NCI-H524 (cell line): ENCODE measurements at places on chromosomes 12 and 14.

- DNase-seq: no peak
These were observed 28.7 kb downstream of the FNTB start for GRCh38 chr14:65015391-65015790.

GRCh38 chr12:96354326-96354725 lies 45.9 kb downstream of the CDK17 start:
- no peak for DNase-seq

DNA sequence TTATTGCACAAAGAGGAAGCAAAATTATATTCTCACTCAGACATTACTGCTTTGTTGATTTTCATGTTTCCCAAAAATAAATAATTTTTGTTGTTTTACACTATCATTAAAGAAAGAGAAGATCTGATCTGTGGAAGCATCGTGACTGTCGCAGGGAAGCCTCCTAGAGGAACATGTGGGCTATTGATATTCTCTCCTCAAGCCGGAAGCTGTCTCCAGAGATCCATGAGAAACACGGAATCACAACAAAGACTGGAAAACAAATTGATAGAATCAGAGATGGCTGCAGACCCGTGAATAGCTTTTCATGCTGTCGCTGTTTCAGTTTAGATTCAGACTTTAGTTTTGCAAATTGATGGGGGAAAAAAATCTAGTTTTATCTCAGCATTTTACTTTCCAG lies 235.2 kb upstream of the TMPO start:
- no peak for DNase-seq

DNA sequence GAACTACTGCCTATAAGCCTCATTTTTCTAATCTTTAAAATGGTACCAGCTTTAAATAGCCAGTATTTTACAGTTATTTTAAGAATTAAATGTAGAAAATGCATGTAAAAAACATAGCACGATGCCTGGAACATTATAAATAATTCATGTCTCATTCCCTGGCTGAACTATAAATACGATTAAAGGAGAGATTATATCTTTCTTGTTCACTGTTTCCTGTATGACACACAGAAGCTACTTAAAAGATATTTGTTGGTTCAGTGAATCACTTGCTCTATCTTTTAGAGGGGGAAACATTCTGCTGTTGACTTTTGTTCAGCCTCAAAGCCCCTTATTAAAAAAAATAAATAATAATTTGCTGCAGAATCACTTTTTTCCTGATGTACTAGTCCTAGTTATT lies 406.9 kb downstream of the LRFN5 start:
- DNase-seq: no peak

DNA sequence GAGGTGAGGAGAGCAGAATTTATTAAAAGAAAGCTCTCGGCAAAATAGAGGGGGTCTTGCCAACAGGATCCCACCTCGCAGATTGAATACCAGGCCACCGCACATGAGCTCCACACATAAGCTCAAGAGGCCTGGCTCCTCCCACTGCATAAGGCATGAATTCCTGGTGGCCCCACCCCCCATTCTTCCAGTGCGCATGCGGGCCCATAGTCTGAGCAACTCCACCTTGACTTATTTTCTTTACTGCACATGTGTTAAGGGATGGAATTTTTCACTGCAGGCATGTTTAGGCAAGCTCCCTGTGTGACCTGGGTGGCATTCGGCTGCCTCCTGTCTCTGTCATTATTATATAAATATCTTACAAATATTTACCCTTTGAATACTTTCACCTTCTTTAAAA lies 412.5 kb downstream of the RMST start:
- DNase-seq: no peak

- no peak for DNase-seq
These were observed 17.9 kb downstream of the SIVA1 start for GRCh38 chr14:104770851-104771272.

GRCh38 chr14:93946541-93947090 lies 19.5 kb downstream of the FAM181A start:
- DNase-seq: no peak

DNA sequence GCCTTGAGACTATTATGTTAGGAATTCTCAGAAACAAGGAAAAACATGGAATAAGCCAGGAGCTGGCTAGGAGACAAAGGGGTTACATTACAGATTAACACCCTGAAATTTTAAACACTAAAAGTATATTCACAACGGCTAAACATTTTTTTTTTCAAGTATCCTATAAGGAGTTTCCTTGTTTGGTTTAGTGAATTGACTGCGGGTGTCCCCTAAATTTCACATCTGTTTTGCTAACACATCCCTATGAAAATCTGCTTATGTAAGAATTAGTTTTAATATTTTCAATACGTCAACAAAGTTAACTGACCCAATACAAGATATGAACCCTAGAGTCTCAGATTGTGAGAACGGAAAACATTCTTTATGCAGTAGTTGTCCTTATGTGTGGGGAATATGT lies 19.0 kb downstream of the TAOK3 start:
- no peak for DNase-seq

DNA sequence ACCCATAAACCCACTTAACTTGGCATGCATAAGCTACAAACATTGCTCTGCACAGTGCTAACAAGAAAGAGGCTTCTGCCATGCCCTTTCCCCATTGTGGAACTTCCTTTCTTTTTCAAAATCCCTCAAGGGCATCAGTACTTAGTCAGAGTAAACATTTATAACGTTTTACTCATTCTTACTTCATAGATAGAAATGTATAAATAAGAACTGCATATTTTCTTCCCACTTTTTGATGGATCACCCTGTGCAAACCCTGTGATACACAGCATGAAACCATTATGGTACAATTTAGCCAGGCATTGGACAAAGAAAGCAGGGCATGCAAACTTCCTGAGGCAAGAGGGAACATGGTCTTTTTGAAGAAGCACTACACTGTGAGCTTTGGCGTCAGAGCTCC lies 113.8 kb upstream of the FOXG1 start:
- no peak for DNase-seq

DNA sequence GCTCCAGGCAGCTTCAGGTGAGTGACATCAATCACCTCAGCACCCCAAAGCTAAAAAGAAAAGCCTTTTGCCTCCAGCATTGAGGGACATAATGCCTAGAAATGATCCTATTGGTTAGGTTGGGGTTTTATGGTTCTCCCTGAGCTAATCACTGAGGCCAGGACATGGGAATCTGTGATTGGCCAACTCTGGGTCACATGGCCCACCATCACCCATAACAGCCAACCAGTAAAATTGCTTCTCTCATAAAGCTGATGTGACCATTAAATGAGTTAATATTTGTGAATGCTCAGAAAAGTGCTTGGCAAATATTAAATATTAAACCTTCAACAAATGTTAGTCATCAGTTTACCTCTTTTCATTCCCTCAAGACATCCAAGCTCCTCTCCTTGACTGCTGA lies 60.2 kb downstream of the TBX3 start:
- DNase-seq: no peak

- no peak for DNase-seq
These were observed 22.5 kb downstream of the SLC38A6 start for GRCh38 chr14:61003571-61003970.

- DNase-seq: no peak
These were observed 854.8 kb upstream of the SEL1L start for GRCh38 chr14:82388488-82388887.

DNA sequence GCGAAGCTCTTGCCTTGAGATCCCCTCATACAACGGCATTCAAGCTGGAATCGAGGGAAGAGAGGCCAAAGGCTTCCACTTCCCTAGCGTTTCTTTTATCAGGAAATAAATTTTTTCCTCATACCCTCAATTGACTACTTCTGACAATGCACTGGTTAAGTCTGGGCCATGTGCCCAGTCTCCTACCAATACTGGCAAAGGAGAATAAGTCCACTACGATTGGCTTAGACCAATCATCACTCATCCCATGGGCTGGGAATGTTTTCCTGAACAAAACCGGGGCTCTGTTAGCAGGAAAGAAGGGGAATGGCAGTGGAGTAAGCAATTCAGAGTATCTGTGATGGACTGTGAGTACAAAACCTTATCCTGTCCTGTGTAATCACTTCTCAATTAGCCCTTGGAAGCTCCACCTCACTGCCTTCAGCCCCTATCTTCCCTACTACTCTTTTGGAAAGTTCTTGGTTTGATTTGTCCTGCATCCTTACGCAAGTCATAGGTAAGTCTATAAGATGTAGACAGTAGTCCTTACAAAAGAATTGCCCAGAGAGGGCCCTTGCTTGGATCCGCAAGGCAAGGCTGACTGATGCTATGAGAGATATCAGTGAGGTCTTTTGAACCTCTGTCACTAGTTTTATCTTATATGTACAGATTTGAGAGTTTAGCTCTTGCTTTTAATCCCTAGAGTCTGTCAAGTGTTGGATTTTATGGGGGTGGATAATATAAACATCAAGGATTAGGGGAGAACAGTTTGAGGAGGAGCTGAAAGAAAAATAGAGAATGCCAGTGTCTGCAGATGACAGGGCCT lies 36.3 kb upstream of the CDK17 start:
- DNase-seq: no peak

- DNase-seq: no peak
These were observed 42.5 kb upstream of the DLK1 start for GRCh38 chr14:100684154-100684553.

- no peak for DNase-seq
These were observed 114.2 kb upstream of the ARHGAP5 start for GRCh38 chr14:31962920-31963319.
